Hematopoietic multipotent progenitor cell treated with erythropoietin and hydrocortisone succinate and interleukin-3 and kit ligand, for 4 days (in vitro differentiated cells): ENCODE measurements at places on chromosomes 5 and 9.

DNA sequence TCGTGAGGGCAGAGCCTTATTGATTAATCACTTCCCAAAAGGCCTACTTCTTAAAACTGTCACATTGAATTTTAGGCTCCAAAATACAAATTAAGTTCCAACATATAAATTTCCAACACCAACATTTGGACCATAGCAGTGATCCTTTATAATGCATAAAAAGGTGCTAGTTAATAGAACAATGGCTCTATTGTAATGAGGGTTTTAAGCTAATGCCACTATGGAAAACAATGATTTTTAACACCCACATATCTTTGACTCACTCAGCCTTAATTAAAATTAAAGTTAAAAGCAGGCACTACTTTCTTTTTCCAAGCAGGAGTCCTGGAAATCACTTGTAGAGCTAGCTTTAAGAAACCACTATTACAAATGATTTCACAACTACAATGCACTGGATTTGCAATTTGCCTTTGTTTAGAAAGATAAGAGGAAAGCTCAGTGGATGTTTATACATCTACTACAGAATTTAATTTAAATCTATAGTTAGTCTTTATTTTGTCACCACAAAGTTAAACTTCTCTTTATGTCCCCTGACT is 41.8 kb downstream of the DPYSL3 start:
- DNase-seq, result no peak

- DNase-seq, result no peak
Measured at GRCh38 chr9:127184641-127185040, 62.2 kb upstream of the ANGPTL2 start.

DNA sequence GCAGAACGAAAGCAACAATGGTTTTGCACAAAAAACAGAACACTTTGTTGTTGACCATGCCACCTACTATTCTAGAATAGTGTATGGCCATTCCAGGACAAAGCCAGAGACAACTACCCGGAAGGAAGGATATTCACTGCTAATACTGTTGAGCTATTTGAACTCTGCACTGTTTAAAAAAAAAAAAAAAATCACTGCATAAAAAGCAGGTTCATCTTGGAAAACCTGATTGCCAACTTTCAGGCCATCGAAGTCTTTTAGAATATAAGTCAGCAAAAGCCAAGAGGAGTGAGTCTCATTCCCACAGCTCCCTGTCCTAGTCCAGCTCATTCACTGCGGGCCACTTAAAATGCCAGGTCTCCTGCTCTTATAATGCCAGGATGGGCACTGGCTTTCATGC is 4.0 kb downstream of the ENC1 start:
- no peak for DNase-seq

DNA sequence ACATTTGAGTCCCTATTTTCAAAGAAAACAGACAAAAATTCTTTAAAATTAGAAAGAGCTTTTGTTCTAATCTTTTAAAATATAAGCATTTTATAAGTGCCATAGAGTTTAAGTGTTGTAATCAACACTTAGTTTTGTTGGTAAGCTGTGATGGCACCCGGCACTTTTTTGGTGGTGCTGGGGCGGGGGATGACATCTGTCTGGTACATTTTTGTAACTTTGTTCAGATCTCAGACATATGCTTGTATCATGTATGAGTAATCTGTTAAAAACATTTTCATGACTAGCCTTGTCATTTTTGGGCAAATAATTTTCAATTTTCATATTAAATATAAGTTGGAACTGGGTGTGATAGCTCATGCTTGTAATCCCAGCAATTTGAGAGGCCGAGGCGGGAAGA is 51.7 kb downstream of the UBAP1 start:
- no peak for DNase-seq

DNA sequence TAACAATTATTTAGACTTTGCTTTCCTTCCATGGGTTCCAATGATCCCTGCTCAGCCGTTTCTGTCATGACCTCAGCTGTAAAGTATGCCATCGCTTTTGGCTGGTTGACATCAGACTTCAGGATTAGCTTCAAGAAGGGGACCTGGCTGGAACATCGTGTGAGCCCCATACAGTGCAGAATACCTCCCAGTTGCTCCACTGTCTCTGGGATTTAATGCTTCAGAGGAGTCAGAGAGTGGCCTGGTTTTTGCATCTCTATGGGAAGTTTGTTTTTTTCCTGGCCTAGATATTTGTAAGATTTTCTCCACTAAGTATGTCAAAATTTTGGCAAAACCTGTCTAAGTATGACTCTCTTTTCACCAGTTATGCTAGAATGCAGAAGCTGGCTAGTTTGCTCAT is 216.9 kb downstream of the GABBR2 start:
- DNase-seq, result no peak

DNA sequence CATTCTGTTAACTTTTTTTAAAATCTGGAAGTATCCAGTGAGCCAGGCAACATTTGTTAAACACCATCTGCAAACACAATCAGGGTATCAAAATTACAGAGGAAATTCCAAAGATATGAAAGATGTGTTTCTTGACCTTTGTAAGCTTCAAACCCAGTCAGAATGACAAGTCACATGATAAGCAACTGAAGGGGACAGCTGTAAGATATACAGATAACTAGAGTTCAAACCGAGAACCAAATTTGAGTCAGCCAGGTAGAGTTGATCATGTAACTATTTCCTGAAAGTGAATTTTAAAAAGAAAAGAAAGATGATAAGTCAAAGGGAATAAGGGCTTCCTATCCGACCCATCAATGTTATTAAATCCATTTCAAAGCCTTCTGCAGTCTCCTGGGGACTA is 196.2 kb downstream of the DEPDC1B start:
- DNase-seq, result no peak

GRCh38 chr5:171845857-171846256 is 60.2 kb downstream of the SMIM23 start:
- DNase-seq, result peak; percentile 56

DNA sequence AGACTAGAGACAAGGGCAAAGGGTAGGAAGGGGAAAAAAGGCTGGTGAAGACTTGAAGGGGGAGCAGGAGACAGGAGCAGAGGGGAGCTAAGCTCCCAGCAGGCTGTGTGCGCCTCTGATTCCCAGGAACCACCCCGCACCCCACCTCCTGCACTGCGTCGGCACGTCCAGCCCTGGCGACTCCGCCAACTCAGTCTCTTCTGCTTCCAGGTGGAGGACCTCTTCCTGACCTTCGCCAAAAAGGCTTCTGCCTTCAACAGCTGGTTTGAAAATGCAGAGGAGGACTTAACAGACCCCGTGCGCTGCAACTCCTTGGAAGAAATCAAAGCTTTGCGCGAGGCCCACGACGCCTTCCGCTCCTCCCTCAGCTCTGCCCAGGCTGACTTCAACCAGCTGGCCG is 30.5 kb downstream of the DYNC2I2 start:
- DNase-seq, result no peak

DNA sequence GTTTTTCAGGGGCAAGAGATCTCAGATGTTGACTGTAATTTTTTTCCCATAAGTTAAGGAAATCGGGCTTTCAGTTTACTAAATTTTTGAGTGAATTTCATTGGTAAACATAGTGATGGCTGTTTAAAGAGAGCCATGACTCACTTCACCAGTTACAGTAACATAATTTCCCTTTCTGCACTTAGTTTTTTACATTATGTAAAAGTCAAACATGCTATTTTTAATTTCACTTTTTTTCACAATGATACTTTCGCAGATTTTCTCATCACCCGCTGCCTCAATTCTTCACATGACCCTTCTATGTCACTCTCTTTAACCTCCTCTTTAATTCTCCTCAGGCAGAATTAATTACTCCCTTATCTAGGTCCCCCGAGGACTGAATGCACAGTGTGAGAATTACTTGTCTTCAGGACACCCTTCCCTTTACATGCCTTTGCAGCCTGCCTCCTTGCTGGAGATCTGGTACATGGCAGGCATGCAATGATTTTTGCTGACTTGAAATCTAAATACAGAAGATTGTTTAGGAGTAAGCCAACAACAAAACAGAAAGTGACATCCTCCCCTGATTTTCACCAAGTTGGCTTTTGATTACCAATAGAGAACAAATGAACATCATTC is 217.5 kb upstream of the S1PR3 start:
- DNase-seq, result no peak

DNA sequence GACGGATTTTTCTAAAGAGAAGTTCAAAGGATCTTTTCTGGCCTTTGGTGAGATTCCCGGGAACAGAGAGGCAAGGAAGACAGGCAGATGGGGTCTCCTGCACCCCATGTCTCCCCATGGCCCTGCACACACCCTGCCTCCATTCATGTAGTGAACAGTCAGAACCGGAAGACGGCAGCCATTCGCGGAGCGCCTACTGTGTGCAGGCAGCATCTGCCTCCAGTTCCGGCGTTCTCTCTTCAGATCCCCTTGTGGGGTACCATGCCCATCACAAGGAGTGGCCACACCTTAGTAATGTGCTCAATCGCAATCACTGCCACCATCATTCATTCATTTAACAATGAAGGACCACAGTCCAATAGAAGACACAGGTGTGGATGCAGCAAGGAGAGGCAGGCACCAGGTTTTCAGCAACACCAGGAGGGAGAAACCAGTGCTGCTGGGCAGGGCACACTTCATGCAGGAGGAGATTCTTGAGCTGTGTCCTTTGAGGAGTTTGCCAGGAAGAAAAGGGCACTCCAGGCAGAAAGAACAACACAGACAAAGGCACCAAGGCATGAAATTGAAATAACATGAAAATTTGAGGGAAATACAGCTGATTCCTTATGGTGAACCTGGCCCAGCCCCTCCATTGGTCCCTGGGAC is 171.5 kb upstream of the PHYKPL start:
- no peak for DNase-seq

DNA sequence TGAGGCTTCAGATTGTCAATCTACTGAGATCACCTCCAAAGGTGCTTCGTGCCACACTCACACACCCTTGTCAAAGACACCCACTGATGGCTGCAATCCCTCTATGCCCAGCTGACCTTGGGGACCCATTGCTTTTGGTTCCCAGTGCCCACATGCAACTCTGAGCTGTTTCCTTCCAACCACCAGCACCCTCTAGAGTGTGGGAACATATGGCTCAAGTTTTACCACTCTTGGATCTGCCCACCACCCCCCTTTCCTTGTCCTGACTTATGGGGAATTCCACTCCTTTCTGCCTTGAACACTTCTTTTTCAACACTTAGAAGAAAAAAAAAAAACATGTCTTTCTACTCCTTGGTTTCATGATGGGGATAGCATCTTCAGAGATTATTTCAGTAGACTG is 360.2 kb downstream of the ENC1 start:
- no peak for DNase-seq

- DNase-seq, result no peak
Measured at GRCh38 chr9:6780690-6781089, 22.9 kb downstream of the KDM4C start.

GRCh38 chr5:41637869-41638268 is 127.5 kb upstream of the PLCXD3 start:
- peak; percentile 4 for DNase-seq

DNA sequence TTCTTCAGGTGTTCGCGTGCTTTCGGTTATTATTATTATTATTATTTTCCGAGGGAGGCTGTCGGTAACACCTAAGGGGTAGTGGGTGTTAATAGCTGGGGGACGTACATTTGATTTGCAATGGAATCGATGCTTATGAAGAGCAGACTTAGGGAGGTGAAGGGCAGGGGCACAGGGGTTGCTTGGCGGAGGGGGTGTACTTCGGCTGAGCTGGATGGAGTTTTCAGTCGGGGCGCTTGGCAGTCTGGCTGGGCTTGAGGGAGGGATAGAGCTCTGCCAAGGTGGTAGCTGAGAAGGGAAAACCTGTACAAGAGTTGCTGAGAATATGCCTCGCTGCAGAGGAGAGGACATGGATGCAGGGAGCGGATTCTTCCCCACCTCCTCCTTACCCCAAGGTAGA is 617 bp upstream of the PTPRD start:
- DNase-seq, result no peak

DNA sequence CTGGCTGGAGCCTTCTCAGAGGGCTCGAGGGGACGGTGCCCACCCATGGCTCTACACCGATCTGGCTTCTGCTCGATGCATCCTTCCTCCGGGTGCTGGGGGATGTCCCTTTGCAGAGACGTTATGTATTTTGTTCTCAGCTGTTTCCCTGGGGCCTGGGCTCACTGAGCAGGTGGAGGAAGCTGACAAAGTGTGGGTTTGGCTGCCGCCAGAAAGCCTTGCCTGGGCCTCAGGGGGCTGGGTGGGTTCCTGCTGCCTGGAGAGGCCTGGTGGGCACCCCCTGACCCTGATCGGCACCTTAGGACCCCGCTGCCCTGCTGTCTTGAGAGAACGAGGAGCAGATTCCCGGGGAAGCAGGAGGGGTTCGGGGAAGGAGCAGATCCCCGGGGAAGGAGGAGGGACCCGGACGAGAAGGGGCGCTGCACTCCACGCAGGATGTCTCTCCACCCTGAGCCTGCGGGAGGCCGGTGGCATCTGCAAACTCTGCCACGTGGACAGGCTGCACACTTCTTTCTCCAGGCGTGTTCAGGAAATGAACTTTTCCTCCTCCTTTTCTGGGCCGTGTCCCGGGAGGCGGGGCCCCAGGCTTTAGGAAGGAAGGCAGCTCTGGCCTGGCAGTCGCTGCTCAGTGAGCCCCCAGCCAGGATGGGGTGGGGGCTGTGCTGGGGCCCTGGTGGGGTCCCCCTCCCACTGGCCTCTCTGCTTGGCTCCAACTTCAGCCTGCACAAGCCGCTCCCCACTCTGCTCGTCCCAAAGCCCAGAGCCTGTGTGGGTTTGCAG is 148.9 kb downstream of the RXRA start:
- peak; percentile 71 for DNase-seq

GRCh38 chr5:100575815-100576214 is 40.6 kb downstream of the FAM174A start:
- DNase-seq, result no peak

DNA sequence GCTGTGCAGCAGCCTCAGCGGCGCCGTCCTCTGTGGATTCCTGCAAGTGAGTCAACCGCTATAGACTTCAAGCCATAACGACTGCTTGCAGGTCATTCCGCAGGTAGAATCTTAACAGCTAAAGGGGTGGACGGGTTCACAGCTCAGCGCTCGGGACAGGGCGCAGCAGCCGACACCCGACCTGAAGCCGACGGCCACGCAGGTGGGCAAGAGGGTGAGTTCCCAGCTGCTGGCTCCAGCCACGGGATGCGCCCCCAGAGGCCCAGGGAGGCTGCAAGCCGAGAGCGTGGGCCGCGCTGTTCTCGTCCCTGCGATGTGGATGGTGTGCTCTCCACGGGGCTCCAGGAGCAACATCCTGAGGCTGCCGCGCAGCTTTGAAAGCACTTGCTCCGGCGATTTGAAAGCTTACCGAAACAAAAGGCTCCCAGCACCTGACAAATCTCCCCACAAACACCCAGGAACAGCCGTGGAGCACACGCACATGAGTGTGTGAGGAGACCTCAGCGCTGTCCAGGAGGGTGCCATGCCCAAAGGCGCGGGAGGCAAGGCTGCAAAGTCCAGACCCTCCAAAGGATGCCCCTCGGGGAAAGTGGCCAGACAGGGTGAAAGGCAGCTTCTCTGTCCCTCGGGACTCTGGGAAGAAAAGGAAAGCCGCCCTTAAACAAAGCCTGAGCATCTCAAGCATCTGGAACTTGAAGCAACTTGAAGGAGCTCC is 48.7 kb downstream of the EXD3 start:
- no peak for DNase-seq

- DNase-seq, result peak; percentile 46
Measured at GRCh38 chr9:122127396-122127798, 32.2 kb downstream of the NDUFA8 start.

- no peak for DNase-seq
Measured at GRCh38 chr5:64653766-64654560, 36.3 kb upstream of the SHISAL2B start.

GRCh38 chr5:132848270-132848669 is 17.8 kb upstream of the SHROOM1 start:
- no peak for DNase-seq
